T-cell (primary cell): ENCODE measurements at places on chromosomes 13 and 19.

DNA sequence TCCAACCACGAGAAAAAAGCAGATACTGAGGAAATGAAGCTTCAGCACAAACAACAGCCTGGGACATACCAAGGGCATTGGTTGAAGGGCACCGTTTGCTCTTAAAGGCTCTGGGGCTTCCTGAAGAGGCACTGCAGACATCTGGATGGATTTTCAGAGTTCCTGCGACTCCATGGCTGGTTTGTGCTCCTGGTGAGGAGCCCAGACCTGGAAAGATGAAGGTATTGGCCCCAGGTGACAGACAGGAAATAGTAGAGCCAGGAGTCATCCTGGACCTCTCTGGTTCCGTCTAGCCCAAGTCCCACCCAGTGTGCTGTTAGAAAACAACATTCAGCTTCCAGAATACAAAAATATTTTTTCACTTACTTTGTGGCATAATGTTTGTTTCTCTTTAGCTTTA is 6.3 kb downstream of the IL17D start:
- DNase-seq: no peak

- no peak for DNase-seq
These were observed 41.7 kb downstream of the PCDH17 start for GRCh38 chr13:57673197-57673596.

- DNase-seq: no peak
These were observed 1.6 kb upstream of the ZNF529 start for GRCh38 chr19:36574741-36575140.

- no peak for DNase-seq
These were observed 7.7 kb downstream of the SMAD9 start for GRCh38 chr13:36912369-36912768.

DNA sequence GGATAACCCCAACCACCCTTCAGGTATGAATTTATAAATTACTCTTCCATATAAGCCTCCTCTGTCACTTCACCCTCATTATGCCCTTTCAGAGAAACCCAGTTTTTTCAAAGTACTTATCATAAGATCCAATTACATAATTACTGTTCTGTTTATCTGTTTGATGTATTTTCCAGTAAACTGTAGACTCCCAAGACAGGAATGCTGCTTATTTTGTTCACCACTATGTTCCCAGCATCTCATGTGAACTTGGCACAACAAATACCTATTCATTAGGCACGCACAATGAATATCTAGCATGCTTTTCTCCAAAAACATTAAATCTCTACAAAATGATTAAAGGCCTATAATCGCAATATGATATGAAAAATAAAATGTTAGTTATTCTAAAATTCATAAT is 13.2 kb downstream of the ENOX1 start:
- DNase-seq: no peak

DNA sequence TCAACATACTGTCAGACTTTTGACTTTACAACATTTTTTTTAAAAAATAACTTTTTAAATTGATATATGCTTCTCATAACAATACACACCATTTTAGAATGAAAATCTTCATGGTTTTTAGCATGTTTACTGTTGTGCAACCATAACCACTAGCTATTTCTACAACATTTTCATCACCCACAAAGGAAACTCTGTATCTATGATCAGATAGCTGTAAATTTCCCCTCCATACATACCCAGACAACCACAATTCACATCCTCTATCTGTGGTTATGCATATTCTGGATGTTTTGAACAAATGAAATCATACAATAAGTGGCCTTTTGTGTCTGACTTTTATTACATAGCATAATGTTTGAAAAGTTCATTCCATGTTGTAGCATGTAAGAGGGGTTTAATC is 1666.0 kb downstream of the EFNB2 start:
- no peak for DNase-seq

DNA sequence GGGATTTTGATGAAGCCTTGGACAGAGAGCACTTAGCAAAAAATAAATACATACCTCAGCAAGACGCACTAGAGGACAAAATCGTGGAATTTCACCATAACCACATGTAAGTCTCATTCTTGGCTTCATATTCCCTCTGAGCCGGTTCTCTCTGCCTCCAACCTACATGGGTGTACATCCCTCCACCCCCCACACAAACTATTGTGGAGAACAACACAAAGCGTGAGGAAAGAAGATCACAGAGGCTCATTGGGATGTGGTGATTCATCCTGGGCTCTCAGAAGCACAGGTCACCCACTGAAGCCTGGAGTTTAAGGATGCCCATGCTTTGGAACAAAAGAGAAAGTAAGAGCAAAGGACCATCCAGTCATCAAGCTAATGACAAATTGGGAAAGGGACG is 192.2 kb downstream of the STK24 start:
- DNase-seq: no peak

DNA sequence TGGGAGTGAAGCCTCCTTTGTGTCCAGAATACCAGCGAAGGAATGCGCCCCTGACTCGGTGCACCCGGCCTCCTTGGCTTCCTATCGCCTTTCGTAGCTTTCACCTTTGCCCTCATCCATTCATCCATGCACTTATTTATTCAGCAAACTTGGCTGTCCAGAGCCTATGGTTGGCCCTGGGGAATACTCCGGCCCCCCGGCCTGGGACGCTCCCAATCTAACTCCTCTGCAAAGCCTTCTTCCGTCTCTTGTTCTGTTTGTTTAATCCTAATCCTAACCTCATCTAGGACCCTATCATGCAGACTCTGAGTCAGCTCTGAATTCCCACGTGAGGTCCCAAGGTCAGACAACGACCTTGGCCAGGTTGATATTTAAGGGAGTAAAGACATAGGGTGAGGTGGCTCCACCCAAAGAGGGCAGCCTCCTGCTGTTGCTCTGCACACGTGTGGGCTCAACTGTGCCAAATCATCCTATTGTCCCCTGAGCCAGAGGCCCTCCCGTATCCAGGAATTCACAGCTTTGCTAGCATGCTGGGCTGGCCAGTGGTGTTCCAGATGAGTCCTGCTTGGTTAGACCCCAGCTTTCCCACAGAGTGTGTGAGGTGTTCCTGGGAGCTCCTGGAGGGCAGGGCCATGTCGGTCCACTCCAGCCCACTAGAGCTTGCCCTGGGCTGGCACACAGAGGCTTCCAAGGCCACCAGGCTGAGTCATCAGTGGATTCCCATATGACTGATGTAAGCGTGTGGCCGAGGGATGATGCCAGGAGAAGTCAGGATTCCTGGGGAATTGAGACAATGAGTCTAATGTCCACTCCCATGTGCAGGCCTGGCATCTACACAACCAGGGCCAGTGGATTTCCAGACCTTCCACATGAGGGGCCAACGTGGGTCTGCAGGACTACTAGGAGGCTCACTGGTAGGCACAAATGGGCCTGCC is 6.5 kb upstream of the CCNE1 start:
- no peak for DNase-seq

- DNase-seq: no peak
These were observed 136.3 kb upstream of the UFM1 start for GRCh38 chr13:38213314-38213713.

- DNase-seq: no peak
These were observed 46.7 kb downstream of the NOTCH3 start for GRCh38 chr19:15154002-15154612.

DNA sequence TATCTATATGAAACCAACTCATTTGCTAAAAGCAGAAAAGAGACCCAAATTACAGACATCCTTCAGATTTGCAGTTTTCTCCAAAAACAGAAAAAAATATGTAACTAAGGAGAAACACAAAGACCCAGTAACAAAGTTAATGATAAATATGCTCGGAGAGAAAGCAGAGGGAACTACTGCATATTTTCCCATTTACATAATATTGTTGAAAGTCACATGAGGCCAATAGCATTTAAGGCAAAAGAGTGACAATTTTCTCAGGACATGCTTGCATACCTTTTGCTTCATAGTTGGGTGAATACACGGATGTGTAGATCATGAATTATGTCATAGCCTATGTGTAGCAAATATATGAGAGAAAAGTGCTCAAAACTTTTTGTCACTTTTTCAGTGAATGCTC is 310.3 kb downstream of the EFNB2 start:
- no peak for DNase-seq

DNA sequence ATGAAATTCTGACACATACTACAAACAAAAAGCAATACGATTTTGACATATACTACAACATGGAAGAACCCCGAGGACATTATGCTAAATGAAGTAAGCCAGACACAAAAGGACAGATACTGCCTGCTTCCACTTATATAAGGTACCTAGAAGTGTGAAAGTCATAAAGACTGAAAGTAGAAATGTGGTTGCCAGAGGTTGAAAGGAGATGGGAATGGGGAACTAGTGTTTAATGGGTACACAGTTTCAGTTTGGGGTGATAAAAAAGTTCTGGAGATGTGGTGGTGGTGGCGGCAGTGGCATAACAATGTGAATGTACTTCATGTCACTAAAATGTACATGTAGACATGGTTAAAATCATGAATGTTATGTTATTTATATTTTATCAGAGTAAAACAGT is 12.1 kb upstream of the NDFIP2 start:
- no peak for DNase-seq

DNA sequence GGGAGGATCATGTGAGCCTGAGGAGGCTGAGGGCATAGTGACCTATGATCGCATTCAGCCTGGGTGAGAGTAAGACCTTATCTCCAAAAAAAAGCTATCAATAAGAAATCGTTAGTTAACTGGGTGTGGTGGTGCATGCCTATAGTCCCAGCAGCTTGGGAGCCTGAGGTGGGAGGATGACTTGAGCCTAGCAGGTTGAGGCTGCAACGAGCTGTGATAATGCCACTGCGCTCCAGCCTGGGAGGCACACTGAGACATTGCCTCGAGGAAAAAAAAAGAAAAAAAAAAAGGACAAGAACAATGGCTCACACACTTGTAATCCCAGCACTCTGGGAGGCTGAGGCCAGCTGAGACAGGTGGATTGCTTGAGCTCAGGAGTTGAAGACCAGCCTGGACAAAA is 16.2 kb downstream of the PSPC1 start:
- no peak for DNase-seq

GRCh38 chr19:35887197-35887596 is 13.1 kb downstream of the NFKBID start:
- DNase-seq: no peak

- no peak for DNase-seq
These were observed 181.9 kb downstream of the PCDH9 start for GRCh38 chr13:67048084-67048820.

GRCh38 chr13:96780105-96780504 is 214.2 kb downstream of the OXGR1 start:
- no peak for DNase-seq

DNA sequence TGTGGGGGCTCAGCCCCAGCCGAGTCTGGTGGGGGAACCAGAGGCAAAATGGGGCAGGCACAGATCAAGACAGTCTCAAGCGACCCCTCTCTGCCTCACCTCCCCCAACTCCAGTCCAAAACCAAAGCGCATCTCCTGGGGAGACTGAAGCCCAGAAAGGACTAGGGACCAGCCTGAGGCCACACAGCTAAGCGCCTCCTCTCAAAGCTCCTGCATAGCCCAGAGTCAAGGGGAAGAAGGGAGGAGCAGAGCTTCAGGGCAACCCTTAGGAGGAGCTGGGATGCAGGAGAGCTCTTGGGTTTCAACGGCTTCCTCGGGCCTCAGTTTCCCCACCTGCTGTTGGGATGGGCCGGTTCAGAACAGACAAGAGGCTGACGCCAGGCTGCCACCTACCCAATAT is 19.9 kb upstream of the SEMA6B start:
- no peak for DNase-seq

DNA sequence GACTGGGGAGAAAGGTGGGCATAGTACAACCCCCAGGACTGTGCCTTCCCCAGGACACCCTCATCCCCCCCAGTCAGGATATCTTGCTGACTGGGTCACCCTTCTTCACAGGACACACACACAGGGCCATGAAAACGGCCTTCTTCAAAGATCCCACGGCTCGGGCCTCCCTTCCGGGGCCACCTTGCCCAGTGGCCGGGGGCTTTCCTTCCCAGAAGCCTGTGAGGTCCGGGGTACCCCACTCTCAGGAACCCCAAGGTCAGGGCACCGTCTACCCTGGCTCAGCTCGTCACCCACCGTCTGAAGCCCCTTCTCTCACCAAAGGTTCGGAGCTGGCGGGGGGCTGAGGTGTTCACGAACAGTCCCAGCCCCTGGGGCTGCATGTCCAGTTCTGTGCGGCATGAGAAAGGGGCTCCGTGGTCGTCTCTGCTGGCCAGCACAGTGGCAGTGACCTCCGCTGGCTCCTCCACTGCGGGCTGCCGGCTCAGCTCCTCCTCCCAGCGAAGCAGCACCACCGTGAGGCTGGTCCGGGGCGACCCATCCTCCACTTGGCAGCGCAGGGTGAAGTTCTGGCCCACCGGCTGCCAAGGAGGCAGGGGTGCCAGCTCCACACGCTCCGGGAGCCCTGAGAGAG is 2.1 kb upstream of the RAVER1 start:
- DNase-seq: no peak

GRCh38 chr13:48531416-48532255 is 1.2 kb downstream of the RCBTB2 start:
- DNase-seq: peak; percentile 32

DNA sequence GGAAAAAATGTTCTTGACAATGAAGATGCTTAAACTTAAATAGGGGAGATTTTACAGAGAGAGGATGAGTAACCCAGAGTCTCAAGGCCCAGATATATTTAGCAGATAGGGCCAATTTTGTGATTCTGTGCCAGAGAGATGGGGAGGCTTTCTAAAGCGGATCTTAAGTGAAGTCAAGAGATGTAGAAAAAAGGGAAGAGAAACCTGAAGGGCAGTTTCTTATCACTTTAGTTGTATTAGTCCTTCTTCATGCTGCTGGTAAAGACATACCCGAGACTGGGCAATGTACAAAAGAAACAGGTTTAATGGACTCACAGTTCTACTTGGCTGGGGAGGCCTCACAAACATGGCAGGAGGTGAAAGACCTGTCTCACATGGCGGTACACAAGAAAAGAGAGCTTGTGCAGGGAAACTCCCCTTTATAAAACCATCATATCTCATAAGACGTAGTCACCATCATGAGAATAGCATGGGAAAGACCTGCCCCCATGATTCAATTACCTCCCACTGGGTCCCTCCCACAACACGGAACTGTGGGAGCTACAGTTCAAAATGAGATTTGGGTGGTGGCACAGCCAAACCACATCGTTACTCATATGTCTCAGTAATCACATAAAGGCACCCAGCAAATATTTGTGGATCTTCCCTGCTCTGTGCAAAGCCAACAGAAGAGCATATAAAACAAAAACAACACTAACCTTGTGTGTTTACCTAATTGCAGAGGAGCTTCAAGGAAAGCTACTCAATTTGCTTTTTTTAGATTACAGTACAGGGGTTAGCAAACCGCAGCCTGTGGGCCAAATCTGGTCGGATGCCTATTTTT is 102.6 kb upstream of the MYCBP2 start:
- DNase-seq: no peak
